ENCODE measurements at places on chromosomes 5 and 9.

DNA sequence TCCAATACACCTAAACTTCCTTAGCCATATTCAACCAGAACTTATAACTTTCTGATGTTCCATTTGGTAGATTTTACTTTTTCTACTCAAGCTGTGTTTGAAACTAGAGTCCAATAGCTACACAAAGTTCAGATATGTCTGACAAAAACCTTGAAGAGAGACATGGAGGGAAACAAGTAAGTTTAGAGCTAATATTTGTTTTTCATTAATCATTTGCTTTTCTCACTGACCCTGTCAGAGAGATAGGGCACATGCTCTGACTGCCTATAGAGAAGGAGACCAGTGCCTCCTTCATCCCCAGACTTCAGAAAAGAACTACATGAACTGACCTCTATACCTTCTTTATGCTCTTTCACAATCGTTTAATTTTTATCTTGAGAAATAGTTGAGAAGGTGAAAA is 157.0 kb upstream of the PPP1R2B start:
- DNase-seq = no peak

DNA sequence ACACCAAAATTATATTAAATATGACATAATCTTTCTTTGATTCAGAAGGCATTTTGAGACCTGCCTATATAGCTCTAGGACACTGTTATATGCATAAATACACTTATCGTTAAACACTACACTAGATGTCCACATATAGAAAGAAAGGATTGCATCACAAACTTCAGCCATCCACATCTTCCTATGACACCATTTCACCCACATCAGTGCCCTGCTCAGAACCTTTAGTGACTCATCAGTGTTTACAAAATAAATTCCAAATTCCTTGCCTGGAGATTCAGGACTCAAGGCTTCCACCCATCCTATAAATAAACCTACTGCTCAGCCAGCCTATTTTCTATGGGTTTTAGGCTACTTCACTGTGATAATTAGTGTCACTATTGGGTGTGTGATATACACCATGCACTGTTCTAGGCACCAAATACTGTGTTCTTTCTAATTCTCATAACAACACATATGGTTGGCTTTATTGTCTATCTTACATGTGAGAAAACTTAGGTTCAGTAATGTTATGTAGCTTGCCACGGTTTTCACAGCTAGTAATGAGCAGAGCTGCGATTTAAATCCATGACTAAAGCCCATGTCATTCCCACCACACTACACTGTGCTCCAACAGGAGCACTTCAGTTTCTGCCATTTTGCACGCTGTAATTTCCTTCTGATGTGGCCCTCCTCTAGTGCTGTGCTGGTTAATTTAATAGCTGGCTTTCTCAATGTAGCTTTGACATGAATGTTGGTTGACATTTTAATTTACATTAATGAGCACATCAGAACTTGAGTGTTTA is 103.3 kb downstream of the SREK1 start:
- no peak for DNase-seq

- no peak for DNase-seq
Observed at GRCh38 chr5:33725806-33726205, 166.0 kb downstream of the ADAMTS12 start.

DNA sequence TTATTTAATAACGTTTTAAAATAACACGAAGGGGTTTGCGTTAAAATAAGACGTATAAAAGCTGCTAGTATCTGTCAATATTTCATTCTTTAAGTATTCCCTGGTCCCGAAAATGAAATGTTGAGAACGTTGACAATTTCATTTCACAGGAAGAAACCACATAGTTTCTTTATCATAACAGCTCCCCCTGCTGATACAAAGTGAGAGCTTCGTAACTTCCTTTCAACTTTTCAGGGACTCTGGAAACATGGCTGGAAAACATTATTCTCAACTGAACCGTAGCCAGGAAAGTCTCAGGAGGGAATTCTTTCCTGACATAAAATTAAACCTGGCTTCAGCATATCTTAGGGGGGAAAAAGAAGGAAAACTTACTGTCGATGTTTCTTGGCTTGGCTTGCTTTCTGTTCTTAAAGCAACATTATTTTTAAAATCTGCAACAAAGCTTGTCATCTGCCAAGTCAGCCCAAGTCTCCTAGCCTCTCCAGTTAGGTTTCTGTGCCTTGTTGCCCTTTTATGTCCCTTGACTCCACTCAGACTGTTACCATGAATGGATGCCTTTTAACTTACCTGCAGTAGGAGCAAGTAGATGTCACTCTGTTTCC is 122.9 kb upstream of the DAB2 start:
- DNase-seq = no peak

DNA sequence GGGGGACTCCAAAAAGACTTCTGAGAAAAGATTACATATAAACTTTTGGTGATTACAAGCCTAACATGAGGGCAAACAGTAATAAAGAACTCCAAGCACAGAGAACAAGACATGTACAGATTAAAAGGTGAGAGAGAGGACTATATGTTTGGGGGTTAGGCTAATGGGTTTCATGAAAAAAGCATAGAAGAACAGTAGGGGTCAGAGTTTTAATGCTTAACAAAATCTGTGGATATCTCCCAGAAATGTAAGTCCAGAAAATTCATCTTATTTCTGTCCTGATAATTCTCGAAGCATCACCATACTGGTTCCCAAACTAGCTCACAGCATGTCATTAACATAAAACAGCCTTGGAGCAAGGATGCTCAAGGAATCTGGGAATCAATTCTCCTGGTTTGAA is 137.2 kb downstream of the ARRDC3 start:
- no peak for DNase-seq

GRCh38 chr5:142245786-142246185 is 79.0 kb downstream of the SPRY4 start:
- DNase-seq = no peak

GRCh38 chr5:96487859-96488258 is 54.8 kb upstream of the PCSK1 start:
- no peak for DNase-seq

DNA sequence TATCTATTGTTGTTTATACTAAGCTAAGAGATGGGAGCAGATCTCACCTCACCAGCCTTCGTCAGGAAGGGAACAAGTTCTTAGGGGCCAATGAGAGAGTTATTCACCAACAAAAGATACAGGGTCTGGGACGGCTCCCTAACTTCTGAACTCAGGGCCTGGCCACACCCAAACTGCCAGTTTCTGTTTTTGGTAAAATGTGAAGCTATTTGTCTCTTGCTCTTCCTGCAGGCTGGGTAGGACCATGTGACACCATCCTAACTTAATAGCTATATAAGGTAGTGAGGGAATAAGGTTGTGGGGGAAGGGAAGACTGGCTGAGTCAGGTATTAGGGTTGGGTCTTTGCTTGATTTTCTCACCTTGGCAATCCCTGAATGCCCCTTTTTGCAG is 480.5 kb downstream of the KDM4C start:
- no peak for DNase-seq

DNA sequence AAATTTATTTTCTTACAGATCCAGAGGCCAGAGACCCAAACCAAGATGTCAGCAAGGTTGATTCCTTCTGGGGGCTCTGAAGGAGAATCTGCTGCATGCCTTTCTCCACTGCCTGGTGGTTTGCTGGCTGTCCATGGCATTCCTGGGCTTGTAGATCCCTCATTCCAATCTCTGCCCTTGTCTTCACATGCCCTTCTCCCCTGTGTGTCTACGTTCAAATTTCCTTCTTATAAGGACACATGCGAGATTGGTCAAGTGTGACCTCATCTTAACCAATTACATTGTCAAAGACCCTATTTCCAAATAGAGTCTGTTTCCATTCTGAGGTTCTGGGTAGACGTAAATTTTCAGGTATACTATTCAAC is 84.5 kb upstream of the RAI14 start:
- no peak for DNase-seq

- no peak for DNase-seq
Observed at GRCh38 chr5:132420706-132421272, 51.3 kb downstream of the SLC22A5 start.

GRCh38 chr9:114824110-114824509 is 18.3 kb upstream of the TNFSF15 start:
- DNase-seq = no peak

DNA sequence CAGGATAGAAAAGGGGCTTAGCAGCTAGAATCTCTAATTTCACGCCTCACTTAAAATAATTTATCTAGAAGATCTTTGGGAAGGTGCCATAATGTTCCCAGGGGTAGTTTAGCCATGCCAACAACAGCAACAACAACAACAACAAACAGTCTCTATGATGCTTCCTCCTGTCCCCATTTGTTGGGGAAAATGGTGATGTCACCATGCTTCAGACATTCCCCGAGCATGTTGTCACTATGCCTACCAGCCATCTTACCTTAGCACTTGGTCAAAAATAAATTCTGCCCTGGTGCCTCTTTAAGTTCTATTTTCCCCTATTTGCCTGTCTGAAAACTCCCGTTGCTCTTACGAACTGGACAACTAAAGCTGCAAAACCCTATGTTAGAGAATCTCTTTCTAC is 76.6 kb downstream of the KCNN2 start:
- DNase-seq = no peak

DNA sequence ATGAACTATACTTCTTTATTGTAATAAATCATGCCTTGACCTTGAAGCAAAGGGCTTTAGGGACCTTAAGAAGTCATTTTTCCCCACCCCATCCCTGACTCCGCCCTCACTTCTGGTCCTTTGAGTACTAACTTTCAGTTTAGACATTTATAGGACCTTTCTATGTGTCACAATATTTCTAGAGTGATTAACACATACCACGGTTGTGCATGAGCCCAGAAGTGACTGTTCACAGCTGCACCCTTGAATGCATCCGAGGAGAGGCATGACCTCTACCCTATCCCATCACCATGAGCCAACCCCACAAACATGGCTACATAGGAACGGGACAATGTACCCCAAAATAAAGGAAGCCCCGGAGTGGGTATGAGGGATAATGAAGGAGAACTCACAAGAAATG is 160.3 kb downstream of the HSD17B3 start:
- DNase-seq = no peak

- no peak for DNase-seq
Observed at GRCh38 chr5:139263946-139264345, 29.6 kb upstream of the MATR3 start.

GRCh38 chr9:114172981-114173833 is 17.9 kb downstream of the COL27A1 start:
- DNase-seq = no peak

GRCh38 chr5:9126490-9126889 is 419.4 kb downstream of the SEMA5A start:
- DNase-seq = no peak

DNA sequence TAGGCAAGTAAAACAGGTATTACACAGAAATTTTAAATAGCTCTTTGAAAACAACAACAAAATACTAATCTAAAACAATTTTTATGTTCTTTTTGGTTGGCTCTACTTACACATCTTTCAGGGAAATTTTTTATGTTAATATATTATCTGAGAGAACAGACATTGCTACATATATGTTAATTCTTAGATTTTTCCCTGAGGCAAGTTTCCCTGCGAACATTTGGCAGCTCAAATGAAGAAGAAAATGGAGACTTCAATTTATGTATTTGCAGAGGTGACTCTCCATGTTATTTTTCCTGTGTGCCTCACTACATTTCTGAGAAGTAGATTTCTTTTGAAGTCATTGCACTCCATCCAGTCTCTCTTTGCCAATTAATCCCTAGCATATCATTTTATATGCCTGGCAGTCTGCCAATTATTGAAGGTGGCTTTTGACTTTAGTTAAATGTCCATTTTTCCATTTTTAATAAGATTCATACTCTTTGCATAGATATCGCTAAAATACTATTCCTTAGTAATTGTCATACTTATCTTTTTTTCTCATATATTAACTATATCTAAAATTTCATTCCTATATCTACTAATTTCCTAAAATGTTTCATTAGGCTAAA is 908.2 kb upstream of the CDH10 start:
- DNase-seq = no peak

- no peak for DNase-seq
Observed at GRCh38 chr5:151475388-151475787, 28.0 kb downstream of the SLC36A1 start.

DNA sequence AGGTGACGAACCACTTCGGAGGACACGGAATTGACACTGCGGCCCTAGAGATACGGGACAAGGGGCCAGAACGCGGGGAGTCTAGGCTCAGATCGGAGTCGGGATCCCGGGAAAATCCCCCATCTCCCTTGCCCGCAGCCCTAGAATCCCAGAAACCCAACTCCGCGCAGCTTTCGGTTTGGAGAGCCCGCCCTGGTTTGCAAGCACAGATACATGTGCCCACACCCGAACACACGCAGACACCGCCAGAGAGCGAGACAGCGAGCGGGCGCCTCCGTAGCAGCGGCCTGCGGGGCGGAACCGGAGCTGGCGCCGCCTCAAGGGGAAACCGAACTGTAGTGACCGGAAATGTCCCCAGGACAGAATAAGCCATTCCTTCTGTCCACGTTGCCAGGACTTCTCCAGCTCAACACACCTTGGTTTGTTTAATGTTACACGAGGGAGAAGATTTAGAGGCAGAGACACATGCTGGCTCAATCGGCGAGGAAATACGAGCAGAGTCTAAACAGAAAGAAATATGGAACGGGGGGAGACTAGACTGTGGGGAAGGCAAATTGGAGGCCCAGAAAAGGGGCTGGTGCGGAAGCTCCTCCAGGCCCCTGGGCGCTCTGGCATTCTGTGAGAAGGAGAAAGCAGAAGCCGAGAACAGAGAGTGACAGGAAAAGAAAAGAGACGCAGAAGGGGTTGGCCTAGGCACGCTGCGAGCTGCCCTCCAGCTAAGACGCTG is 2.9 kb upstream of the PAX5 start:
- no peak for DNase-seq

DNA sequence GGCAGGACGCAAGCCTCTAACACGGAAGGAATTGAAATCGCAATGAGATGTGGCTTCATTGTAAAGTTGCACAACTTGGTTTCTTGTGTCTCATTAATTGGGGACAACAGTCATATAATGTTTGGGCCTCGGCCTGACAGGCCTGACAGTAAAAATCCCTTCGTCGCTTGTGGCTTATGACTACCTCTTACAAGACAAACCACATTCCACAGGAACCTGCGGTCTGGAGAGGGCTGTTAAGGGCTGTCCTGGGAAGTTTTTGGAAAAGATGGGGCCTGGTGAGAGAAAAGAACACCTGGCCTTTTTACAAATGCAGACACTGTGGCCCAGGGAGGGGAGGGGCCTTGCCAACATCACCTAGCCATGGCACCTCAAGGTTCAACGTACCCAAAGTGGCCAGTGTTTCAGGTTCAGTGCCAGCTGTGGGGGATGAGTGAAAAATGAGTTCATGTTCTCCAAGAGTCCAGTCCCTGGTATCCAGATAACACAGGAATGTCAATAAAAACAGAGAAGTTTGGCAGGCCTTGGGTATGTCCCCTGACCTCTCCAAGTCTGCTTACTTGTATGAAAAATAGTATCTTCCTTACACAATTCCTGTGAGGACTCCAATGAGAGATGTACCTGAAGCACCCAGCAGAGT is 22.2 kb downstream of the SHB start:
- no peak for DNase-seq

- DNase-seq = no peak
Observed at GRCh38 chr9:88936668-88937067, 54.6 kb upstream of the S1PR3 start.

- no peak for DNase-seq
Observed at GRCh38 chr9:137128862-137129455, 10.0 kb upstream of the GRIN1 start.

All from posterior cingulate gyrus (tissue), 11 donors.